ENCODE measurements at places on chromosomes 6 and 20. TPM values are rescaled to one million over a fixed set of nuclear protein-coding genes. Genes with fewer than 3 reads are reported as not detected.

LY6G6D gene
- not detected for total RNA-seq

EEF1A2 gene
- not detected for total RNA-seq

DNA sequence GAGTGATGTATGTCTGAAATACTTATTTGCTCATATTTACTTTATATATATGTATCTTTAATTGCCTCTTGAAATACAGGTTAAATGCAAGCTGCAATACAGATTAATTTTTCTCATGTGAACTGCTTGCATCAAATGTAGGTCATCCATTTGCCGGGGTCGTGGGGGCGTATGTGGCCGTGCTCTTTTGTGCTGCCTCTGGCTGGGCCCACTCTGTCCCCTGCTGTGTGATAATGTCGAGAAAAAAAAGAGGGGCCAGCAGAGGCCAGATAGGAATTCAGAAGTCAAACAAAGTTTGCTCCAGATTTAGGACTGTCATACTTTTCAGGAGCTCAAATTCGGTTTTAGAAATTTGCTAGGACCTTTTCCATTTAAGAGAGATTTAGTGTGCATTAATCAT lies 459.6 kb upstream of the SOX4 start:
- no peak overlapping the region for H3K27ac ChIP-seq
- H3K27me3 ChIP-seq: no peaks in the 10 kb centered on the region

ZBP1 gene
- total RNA-seq: 0.46 TPM

DNA sequence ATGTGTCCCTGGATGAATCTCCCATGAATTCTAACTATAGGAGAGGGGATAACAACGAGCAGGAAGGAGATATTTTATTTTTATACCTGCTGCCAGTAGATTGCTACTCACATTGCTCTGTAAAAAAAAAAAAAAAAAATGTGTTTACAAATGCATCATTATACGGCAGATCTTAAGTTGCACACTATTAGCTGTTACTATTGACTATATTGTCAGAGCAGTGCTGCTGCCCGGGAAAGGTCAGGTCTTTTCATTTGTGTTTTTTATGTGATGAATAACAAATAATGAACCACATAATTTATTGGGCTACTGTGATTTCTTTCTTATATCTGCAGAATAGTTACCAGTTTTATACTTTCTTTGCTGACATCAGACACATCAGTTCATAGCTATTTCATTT lies 393.3 kb downstream of the C6orf118 start:
- H3K27ac ChIP-seq: no peak overlapping the region
- no peaks in the 10 kb centered on the region for H3K4me1 ChIP-seq
- no peak for DNase-seq
- H3K36me3 ChIP-seq: no peaks in the 10 kb centered on the region
- no peaks in the 10 kb centered on the region for H3K27me3 ChIP-seq
- no peak overlapping the region for H3K4me3 ChIP-seq

ZC3H12D gene
- not detected for total RNA-seq

SGK1 gene
- 71.4 TPM for total RNA-seq

HLA-DPB1 gene
- 108 TPM for total RNA-seq

- H3K4me1 ChIP-seq: no peaks in the 10 kb centered on the region
- H3K4me3 ChIP-seq: no peak overlapping the region
- no peaks in the 10 kb centered on the region for H3K27me3 ChIP-seq
- DNase-seq: peak; percentile 57
These were observed 255.1 kb upstream of the JAG1 start for GRCh38 chr20:10928841-10929421.

DNA sequence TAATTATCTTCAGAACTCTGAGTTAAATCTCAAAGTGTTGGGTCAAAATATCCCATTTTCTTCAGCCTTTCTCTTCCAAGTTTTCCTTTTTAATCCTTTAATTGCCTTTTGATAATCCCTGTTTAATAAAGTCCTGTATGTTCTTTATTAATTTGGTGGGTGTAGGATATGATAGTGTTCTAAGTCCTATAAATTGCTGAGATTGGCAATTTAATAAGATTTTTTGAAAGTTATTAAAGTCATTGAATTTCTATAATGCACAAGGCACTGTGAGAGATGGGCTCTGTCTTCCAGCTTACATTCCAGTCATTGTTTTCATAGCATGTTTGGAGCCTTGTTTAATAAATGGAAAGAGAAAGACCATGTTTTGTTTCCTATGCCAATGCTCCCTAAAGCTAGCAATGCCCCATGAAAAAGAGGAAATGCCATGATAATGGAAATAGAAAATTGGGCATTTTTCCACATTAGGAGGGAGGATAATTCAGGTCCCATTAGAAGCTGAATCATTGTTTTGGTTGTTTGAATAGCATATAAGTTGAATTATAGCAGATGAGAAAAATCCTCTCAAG lies 404.8 kb downstream of the CD109 start:
- no peaks in the 10 kb centered on the region for H3K36me3 ChIP-seq
- no peaks in the 10 kb centered on the region for H3K4me1 ChIP-seq
- DNase-seq: no peak
- H3K27ac ChIP-seq: no peak overlapping the region
- no peak overlapping the region for H3K4me3 ChIP-seq
- H3K27me3 ChIP-seq: no peaks in the 10 kb centered on the region

All from uterus (tissue), 4 donors.